ENCODE measurements at places on chromosomes 7 and 10.

- no peak for DNase-seq
Measured at GRCh38 chr7:25820432-25821040, 331.5 kb upstream of the NFE2L3 start.

DNA sequence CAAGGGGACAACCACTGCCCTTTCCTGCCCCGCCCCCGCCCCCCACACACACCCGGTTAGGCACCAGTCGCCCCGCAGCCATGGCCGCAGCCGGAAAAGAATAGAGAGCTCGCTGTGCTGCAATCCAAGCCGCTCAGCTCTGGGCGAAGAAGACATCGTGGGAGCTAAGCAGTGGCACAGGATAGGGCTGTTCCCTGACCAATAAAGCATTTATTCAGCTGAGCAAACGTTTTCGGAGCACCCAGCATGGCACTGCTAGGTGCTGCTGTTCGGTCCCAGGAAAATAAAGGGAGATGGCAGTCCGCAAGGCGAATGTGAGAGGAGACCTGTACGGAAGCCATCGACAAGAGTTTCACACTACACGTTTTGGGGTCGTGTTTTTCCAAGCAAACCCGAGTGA is 18.3 kb downstream of the SKIDA1 start:
- no peak for DNase-seq

DNA sequence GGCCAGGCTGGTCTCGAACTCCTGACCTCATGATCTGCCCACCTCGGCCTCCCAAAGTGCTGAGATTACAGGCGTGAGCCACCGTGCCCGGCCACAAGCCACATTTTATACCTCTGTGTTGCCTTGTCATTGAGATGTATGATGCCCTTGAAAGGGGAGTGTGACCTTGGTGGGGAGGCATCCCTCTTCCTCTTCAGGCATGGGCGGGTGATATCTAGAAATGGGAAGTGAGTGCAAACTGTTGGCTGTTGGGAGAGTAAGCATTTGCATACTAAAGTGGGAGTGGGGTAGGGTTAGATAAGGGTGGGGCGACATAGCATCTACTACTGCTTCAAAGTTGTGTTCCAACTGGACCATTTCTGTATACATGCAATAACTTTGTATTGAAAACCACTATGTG is 20.1 kb downstream of the RP9 start:
- DNase-seq: no peak

- no peak for DNase-seq
Measured at GRCh38 chr10:2011106-2011716, 273.9 kb upstream of the ADARB2 start.

DNA sequence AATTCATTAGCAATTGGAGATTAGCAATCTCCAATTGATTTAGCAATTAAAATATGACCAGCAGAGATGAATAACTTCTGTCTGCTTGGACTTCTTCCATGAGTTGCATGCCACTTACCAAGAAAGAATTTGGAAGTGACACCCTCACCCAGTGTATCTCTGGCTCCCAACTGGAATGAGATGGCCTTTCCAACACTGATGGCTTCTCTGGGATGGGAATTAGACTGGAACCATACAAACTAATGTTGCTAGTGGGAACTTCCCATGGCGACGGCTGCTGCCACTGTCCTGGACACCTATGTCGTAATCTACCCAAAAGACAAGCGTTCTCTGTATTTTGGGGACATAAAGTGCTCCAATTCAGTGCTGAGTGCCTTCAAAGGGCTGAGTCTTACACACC is 192.3 kb downstream of the COBL start:
- DNase-seq: no peak

- no peak for DNase-seq
Measured at GRCh38 chr7:41777894-41778596, 75.2 kb upstream of the INHBA start.

DNA sequence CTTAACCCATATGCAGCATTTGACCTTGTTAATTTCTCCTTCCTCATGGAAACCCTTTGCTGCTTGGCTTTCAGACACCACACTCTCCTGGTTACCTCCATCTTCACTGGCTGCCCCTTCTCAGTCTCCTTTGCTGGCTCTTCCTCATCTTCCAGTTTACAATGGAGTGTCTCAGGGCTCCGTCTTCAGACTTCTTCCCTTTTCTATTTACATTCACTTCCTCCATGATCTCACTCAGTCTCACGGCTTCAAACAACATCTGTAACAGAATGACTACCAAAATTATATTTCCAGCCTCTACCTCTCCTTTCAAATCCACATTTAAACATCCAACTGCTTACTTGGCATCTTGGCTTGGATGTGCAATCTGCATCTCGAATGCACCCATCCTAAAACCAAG is 140.4 kb downstream of the DKK1 start:
- no peak for DNase-seq

DNA sequence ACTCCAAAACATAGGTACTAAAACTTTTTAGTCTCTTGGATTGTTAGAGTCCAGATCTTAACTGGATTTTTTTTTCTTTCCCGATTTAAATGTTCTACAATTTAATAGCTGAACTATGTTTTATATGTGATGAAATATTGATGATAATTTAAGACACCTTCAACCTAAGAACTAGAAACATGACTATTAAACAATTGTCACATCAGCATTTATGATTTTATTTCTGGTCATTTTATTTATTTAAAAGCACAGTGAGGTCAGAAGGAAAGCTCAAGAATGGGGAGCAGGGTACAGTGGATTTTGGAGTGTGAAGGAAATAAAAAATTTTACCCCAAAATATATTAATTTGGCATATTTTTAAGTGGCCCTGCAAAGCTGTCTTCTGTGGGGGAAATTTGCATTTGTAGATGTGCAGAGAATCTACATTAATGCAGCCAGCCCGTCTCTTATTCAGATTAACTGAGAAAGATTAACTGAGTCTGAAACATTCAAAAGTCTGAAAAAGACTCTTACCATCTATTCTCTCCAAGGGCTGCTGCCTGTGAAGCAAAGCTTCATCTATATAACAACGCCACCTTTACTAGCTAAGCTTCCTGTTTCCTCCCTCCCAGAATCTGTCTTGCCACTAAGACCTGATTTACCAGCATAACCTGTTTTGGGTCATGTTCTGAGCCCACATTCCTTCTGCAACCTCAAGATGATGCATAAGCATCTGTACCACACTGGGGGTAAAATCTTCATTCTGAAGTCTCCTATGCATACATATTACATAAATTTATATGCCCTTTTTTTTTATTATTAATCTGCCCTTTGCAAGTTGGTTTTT is 86.4 kb downstream of the TMEM106B start:
- DNase-seq: no peak

DNA sequence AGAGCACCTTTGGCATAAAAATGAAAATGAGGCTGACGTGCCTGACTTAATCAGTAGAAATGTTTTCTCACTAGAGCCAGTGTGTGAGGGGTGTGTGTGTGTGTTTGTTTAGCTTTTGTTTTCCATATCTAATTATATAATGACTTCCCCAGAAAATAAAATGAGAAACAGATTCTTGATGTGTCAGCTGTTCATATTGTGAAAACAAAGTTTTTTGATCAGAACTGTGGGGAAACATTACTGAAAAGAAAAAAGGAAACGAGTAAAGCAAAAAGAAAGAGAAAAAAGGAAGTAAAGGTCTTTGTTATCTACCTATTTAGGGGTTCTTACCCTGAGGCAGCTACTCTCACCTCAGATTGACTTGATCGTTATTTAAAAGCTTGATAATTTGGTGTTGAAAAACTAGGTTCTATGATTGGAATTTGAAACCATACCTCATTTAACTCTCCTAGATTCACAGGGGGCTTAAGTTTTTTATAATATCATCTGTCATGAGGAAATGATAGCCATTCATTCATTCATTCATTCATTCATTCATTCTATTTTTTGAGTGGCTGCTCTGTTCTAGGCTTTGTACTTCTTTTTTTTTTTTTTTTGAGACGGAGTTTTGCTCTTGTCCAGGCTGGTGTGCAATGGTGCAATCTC is 58.0 kb downstream of the CREM start:
- no peak for DNase-seq

DNA sequence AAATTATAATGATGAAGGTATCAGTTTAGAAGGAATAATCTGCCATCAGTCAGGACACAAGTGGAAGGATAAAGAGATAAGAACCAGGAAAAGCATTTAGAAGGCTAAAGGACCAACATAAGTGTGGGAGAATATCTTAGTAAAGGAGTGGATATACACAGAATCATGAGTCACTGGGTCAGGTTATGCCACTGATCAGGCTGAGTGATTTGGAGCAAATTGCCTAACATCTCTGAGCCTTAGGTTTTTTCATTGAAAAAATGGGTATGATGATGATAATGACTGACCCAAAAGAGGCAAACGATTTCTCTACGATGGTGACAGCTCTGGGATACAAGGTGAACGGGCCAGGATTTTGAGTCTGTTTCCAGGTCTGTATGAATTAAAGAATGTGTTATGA is 2.8 kb upstream of the CUL1 start:
- DNase-seq: no peak

DNA sequence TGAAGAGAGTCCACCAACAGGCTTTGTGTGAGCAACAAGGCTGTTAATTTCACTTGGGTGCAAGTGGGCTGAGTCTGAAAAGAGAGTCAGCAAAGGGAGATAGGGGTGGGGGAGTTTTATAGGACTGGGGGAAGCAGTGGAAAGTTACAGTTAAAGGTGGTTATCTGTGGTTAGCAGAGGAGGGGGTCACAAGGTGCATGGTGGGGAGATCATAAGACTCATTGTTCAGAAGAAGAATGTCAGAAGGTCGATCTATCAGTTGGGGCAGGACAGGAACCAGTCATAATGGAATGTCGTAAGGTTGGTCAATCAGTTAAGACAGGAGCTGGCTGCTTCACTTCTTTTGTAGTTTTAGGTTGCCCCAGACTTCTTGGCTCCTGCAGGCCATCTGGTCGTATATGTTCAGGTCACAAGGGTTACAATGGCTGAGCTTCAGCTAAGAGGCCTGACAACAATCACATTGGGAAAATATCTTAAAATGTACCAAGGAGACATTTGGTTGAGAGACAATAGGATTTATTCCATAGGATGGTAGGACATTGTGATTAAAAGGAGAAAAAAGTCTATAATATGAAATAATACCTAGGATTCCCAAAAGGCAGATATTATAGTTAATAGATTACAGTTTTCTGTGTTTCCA is 356.4 kb downstream of the ANKRD7 start:
- DNase-seq: no peak

DNA sequence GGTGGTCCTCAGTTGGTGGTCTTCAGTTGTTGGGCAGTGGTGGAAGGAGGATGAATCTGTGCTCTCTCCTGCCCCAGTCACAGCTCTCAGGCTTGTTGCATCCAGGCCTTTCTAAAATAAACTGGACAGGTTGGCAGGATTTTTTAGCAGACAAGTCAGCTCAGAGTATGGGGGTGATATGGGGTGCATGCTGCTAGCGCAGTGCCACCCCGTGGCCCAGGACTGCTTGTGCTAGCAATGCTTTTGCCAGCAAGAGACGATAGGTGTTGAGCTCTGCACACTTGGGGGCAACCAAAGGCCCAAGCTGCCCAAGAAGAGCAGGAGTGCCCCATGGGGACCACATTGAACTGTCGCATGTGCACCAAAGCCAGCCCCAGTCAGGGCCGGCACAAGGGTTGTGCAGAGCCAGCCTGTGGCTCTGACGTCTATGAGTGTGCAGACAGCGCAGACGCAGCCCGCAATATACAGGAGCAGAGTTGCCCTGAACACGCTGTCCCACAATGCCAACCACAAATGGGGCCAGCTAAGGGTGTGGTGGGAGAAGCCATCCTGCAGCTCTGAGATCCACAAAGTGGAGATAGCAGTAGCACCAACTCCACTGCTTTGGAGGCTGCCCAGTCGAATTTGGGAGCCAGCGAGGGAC is 49.8 kb upstream of the PDSS1 start:
- no peak for DNase-seq

DNA sequence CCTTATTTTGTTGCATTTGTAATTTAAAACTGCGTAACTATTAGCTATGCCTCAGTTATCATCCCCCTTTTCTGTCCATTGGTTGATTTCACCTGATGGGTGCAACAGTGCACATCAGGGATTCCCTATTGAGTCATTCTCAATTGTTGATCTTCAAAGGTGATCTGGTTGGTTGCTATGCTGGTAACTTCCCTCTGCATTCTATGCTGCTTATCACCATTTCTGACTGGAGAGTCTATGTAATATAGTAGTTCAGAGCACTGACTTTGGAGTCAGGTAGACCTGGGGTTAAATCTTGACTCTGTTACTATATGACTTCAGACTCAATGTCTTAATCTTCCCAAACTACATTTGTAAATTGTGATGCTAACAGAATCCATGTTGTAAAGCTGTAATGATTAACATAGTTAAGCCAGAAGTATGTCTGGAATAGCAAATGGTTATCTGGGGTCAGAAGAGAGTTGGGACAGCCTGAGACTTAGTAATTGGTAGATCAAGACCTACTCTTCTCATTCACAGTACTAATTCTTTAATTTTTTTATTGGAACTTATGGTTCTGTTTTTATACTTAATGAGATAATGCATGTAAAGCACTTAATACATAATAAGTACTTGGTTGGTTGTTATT is 38.1 kb downstream of the EXOC6 start:
- DNase-seq: no peak

- DNase-seq: no peak
Measured at GRCh38 chr7:140159497-140159896, 17.3 kb downstream of the KDM7A start.

GRCh38 chr7:78601728-78602127 is 803.2 kb downstream of the PHTF2 start:
- DNase-seq: no peak

DNA sequence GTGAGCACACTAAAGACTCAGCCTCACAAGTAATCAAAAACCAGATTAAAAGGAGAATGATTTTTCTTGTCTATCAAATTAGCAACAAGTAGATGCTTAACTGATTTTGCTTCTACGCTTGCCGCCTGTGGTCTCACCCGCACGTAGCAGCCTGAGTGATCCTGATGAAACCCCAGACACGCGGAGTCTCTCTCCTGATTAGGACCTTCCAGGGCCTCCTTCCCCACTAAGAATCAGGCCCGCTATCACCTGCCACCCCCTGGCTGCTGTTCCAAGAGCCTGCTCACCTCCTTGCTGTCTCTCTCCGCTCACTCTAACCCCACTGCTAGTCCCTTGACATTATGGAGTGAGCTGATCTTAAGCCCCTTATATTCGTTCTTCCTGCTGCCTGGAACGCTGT is 325.9 kb upstream of the NRP1 start:
- no peak for DNase-seq

DNA sequence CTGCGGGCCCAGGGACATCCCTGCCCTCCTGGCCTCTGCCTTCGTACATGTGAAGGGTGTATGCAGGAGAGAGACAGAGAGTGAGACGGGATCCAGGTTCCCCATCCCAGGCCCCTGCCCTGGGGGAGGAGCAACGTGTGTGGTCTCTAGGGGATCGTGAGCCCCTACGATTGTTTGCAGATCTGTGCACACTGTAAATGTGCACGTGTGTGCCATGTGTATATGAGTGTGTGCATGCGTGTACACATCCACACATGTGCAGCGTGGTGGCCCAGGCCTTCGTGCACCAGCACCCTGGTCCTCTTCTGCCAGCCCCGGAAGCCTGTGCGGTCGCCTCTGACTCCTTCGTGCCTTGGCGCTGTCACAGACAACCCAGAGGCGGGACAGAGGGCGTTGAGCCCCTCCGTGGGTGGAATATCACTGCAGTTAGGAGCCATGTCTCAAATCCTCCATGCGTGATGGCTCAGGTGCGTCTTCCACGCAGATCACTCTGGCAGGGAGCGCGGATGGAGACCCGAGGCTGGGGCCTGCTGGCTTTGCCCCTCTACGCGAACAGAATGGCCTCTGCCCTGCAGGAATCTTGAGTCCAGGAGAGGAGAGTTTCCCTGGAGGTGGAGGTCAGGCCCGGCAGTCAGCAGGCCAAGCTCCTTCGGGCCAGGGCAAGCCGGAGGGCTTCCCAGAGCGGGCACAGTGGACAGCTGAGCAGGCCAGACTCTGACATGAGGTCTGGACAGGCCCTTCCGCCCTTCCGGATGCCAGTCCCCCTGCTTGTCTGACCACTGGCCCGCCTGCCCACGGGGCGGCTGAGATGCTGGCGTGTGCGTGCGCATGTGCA is 97.5 kb downstream of the UNCX start:
- no peak for DNase-seq

All from muscle of arm (tissue), 14 donors.